C1 segment of cervical spinal cord (tissue), 14 donors: ENCODE measurements at places on chromosomes 7 and 10.

GRCh38 chr10:11245510-11245909 is 227.8 kb downstream of the CELF2 start:
- no peak for DNase-seq

- no peak for DNase-seq
Observed at GRCh38 chr10:28082885-28083284, 84.0 kb upstream of the ODAD2 start.

GRCh38 chr10:113064039-113064438 is 114.0 kb downstream of the TCF7L2 start:
- DNase-seq, result no peak

GRCh38 chr7:44386139-44386913 is 60.9 kb upstream of the CAMK2B start:
- no peak for DNase-seq

- no peak for DNase-seq
Observed at GRCh38 chr7:4712281-4713182, 30.4 kb downstream of the FOXK1 start.

GRCh38 chr7:34275624-34276023 is 370.3 kb downstream of the BMPER start:
- DNase-seq, result no peak

DNA sequence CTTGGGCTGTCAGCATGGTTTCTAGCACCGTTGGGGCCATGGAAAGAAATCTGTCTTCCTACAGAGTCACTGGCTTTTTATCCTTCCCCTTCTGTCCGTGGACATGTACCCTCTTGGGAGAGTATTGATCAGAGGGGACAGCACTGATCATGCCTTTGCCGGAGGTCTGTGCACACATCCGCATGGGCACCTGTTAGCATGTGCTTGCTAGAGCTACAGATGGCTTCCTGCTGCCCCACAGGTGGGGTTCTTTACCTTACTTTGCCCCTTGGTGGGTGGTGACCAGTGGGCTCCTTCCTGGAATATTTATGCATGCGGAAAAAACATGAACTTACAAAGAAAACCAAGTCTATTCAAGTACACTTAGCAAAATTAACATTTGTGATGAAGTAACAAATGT is 24.9 kb downstream of the RPS24 start:
- DNase-seq, result no peak

GRCh38 chr10:124627866-124628675 is 116.1 kb downstream of the FAM53B start:
- no peak for DNase-seq

GRCh38 chr10:104641187-104641936 is at the start of gene SORCS3:
TSS of gene SORCS3 (plus strand) at chr10:104641290.
- DNase-seq, result no peak

- no peak for DNase-seq
Observed at GRCh38 chr7:96380111-96380512, 58.2 kb upstream of the SLC25A13 start.

DNA sequence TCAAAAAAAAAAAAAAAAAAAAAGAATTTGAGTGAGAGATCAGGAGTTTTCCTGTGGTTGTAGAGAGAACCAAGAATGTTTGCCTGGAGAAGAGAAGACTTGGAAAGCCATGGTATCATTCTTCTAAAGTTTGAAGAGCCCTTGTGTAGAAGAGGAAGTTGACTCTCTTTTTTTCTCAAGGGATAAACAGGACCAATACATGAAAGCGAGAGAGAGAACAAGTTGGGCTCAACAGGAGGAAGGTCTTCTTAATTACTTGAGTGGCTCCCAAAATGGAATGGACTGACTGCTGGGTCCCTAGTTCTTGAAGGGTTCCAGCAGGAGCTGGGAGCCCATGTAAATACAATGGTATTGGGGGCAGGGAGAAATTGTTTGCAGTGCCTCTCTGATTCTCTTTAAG is 173.3 kb upstream of the ADO start:
- DNase-seq, result no peak

GRCh38 chr7:46763344-46763743 is 818.6 kb downstream of the TNS3 start:
- DNase-seq, result no peak

- DNase-seq, result no peak
Observed at GRCh38 chr10:4217187-4217586, 432.2 kb upstream of the KLF6 start.

DNA sequence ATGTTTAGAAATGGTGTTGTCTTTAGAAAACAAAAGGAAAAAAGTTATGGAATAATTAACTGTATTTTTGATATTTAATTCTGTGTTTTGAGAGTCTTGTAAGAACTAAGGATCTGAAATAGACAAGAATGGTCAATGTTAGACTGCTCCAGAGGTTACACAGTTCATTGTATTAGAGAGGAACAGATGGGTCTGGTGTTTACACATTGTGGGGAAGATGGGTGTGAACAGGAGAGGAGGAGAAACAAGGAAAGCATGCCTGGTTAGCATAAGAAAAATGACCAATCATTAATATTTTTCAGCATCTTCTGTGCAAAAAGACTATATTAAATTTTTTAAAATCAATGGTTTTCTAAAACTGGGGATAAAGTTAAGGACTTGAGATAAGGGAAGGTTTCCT is 11.9 kb downstream of the MEOX2 start:
- no peak for DNase-seq
